ENCODE measurements at places on chromosomes 7 and 10. TPM values are rescaled to one million over a fixed set of nuclear protein-coding genes. Genes with fewer than 3 reads are reported as not detected.

The ZNF727 gene
- total RNA-seq = 0.30 TPM

The TYSND1 gene
- total RNA-seq = 10.2 TPM

The FAM24B gene
- total RNA-seq = 5.7 TPM

The CCDC71L gene
- 7.4 TPM for total RNA-seq

The GNGT1 gene
- total RNA-seq = not detected

The OR13A1 gene
- total RNA-seq = 0.10 TPM

The AKR1C2 gene
- total RNA-seq = 4.5 TPM

The ANKRD7 gene
- 0.49 TPM for total RNA-seq

All from skin of body (tissue), 3 donors.